Esophagus muscularis mucosa (tissue), 4 donors: ENCODE measurements at places on chromosomes 2 and 18.

- no peak for DNase-seq
Measured at GRCh38 chr2:109020217-109020637, 31.2 kb upstream of the EDAR start.

GRCh38 chr2:191797942-191798876 is 48.7 kb downstream of the CAVIN2 start:
- no peak for DNase-seq

DNA sequence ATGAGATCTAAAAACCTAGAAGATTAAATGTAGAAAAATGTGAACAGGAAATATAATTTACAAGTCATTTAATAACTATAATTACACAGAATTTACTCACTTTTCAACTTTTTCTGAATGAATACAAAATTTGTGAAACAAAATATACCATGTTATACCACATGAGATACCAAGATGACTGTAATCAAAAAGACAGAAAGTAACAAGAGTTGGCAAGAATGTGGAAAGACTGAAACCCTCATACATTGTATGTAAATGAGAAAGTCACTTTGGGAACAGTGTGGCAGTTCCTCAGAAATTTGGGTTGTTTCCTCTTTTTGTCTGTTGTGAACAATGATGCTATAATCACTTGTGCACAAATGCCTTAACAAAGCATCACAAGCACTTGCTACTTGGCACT is 145.4 kb upstream of the ZNF804A start:
- no peak for DNase-seq

DNA sequence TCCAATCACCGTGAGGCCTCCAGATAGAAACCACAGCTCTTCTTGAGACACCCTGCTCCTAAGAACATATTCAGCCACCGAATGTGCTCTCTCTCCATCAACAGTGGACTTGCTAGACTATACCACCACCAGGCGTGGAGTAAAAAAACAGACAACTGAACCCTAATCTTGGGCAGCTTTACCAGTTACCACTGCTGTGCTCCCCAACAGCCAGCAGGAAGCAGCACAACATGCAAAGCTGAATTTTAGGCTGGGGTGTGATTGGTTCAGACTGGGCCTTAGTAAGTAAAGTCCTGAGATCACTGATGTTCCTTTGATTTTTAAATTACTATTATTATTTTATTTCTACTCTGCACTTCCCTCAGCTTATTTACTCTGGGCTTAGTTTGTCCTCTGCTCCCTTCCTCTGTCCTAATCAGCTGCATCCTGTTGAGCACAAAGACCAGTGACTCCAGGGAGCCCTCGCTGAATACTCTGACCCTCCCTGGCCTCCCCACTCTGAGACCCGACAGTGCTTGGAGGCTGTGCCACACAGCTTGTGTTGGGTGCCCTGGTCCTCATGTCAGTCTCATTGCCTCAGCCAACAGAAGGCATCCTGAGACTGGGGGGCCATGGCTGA is 21.9 kb downstream of the MRPL35 start:
- DNase-seq = no peak

GRCh38 chr18:10852385-10853303 is 296.7 kb downstream of the PIEZO2 start:
- no peak for DNase-seq

DNA sequence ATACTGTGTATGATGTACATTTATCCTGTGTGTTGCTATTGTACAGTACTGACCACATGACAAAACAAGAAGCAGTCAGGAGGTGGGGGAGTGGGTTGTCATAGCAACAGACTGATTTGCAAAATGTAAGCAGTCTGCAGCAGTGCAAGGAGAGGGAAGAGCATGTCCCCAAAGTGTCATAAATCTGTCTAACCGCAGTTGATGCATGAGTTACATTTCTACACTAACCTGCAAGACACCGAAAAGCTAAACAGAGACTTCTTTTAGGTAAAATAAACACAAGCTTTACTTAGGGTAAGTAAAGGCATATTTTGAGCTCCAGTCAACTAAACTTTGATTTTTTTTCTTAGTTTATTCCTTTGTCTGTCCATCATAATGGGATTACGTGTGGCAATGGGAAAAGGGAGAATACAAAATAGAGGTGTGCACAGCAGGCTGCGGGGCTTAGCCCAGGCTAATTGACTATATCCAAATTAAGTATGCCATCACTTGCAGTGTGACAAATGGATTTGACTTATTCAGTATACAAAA is 134.5 kb downstream of the MEIS1 start:
- DNase-seq = no peak

DNA sequence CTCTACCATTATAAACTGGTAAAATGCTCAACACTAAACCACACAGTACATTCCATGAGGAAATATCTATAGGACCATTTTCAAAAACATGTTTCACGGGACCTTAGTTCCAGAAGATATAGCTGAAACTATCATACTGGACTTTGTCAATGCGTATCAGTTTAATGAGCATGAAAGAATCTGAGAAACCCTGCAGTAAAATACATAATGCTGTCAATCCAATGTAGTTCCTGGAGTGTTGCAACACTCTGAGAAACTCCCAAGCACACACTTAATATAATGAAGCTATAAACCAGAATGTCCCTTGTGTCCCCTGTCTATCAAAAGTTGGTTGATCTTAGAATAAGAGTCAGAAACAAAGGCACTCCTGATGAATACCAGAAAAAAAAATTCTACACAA is 16.2 kb downstream of the IWS1 start:
- DNase-seq = no peak

- no peak for DNase-seq
Measured at GRCh38 chr2:218880859-218881594, 375 bp downstream of the WNT10A start.

GRCh38 chr2:119688616-119689015 is 9.6 kb downstream of the TMEM177 start:
- DNase-seq = no peak

- no peak for DNase-seq
Measured at GRCh38 chr2:222797261-222797660, 63.6 kb upstream of the ACSL3 start.

DNA sequence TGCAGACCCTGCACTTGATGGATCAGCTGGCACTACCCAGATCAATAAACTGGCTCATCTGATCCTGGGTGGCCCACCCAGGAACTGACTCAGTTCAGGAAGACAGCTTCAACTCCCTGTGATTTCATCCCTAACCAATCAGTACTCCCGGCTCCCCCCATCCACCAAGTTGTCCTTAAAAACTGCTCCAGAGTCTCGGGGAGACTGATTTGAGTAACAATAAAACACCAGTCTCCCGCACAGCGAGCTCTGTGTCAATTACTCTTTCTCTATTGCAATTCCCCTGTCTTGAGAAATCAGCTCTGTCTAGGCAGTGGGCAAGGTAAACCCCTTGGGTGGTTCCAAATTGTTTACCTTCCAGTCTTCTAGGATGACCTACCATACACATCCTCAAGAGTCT is 263.3 kb upstream of the STON1 start:
- DNase-seq = no peak

DNA sequence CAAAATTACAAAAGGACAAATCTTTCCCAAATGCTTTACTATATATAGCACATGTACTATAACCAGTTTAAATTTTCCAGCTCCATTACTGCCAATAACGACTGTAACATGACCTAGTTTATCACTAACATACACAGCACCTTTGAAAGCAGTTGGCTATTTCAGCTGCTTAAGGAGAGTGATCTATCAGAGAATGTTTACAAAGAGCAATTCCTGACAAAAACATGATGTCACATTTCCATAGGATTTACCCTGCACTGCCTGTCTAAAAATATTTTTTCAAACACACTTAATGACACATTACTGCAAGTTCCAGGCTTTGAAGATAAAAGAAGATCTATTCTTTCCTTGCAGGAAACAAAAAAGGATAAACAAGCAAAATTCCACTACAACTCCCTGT is 40.6 kb downstream of the ZNF516 start:
- no peak for DNase-seq

DNA sequence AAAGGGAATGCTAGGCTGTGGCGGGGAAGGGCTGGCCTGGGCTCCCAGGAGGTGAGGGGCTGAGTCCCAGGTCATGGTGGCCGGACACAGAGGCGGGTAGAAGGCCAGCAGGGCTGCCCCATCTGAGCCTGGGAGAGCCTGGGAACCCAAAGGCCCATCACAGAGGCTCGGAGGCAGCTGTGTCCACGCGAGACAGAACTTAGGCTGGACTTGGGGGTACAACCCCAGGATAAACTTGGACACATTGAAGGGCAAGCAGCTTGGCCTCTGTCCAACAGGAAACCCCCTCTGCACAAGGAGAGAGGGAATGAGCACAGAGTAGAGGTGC is 95.9 kb downstream of the ZFP36L2 start:
- no peak for DNase-seq

DNA sequence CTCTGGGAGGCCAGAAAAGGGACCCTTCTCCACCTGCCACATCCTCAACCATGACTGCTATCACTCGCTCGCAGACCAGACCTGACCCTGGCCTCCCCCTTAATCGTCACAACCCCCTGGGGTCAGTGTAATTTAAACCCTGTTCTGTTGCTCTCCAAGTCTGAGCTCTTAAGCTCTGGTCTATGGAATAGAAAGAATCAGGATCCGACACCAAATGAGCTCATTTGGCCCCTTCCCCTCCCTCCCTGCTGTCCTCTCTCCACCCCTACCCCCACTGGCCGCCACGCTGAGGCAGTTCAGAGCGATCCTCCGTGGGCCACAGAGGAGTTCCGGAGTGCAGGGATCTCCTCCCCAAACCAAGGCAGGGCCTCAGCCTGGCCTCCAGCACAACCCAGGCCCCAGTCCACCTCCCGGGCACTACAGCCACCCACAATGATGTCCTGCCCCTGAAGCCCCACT is 5.3 kb downstream of the DNMT3A start:
- no peak for DNase-seq

DNA sequence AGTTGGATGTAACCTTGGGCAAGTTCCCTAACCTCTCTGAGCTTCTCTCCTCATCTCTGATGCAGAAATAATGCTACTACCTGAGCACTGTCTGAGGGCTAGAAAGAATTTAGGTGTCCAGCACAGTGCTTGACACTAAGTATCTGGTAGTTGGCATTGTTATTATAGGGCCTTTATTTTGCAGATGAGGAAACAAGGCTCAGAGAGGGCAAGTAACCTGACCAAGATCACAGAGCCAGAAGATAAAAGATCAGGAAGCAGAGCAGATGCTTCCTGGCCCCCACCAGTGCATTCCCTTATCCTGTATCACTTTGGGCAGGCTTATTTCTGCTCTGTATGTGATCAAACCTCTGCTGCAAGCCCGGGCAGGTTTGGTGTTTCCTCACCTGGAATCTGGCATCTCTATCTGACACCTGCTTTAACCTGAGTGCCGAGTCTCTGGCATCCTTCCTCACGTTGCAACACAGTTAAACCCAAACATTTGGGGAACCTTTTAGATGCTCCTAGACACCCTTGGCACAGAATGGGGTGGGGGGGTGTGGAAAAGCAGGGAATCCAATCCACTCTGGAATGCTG is 69.9 kb downstream of the PLB1 start:
- no peak for DNase-seq

- no peak for DNase-seq
Measured at GRCh38 chr2:56263876-56264275, 80.1 kb downstream of the CCDC85A start.

- no peak for DNase-seq
Measured at GRCh38 chr2:207072571-207072970, 93.2 kb downstream of the KLF7 start.

GRCh38 chr2:127661949-127662510 is 13.3 kb downstream of the LIMS2 start:
- DNase-seq = no peak

- no peak for DNase-seq
Measured at GRCh38 chr2:232026910-232027309, 65.4 kb downstream of the DIS3L2 start.

GRCh38 chr2:220434385-220434784 is 807.0 kb downstream of the SLC4A3 start:
- DNase-seq = no peak

GRCh38 chr2:1136846-1137245 is 186.2 kb downstream of the SNTG2 start:
- no peak for DNase-seq

- DNase-seq = no peak
Measured at GRCh38 chr2:1623906-1624445, 120.3 kb downstream of the PXDN start.

GRCh38 chr18:45243340-45244110 is 371.8 kb upstream of the SLC14A2 start:
- DNase-seq = no peak

GRCh38 chr2:43787895-43788294 is 14.1 kb downstream of the DYNC2LI1 start:
- DNase-seq = no peak
